ENCODE measurements at places on chromosomes 13 and 19. TPM values are rescaled to one million over a fixed set of nuclear protein-coding genes. Genes with fewer than 3 reads are reported as not detected.

Gene LINGO3
- not detected for total RNA-seq

Gene RNF113B
- not detected for total RNA-seq

Gene CFD
- total RNA-seq = not detected

Gene KLK12
- 0.23 TPM for total RNA-seq

Gene TNFSF9
- 31.5 TPM for total RNA-seq
